ENCODE measurements at places on chromosomes 12 and 14.

GRCh38 chr12:101181776-101182175 lies 28.3 kb downstream of the SLC5A8 start:
- no peak for DNase-seq

- no peak for DNase-seq
Measured at GRCh38 chr12:39442831-39443080, 164 bp downstream of the KIF21A start.

- DNase-seq = peak; percentile 52
Measured at GRCh38 chr12:26122681-26123481, 2.0 kb downstream of the BHLHE41 start.

GRCh38 chr12:644818-645552 lies 18.3 kb downstream of the NINJ2 start:
- DNase-seq = no peak

DNA sequence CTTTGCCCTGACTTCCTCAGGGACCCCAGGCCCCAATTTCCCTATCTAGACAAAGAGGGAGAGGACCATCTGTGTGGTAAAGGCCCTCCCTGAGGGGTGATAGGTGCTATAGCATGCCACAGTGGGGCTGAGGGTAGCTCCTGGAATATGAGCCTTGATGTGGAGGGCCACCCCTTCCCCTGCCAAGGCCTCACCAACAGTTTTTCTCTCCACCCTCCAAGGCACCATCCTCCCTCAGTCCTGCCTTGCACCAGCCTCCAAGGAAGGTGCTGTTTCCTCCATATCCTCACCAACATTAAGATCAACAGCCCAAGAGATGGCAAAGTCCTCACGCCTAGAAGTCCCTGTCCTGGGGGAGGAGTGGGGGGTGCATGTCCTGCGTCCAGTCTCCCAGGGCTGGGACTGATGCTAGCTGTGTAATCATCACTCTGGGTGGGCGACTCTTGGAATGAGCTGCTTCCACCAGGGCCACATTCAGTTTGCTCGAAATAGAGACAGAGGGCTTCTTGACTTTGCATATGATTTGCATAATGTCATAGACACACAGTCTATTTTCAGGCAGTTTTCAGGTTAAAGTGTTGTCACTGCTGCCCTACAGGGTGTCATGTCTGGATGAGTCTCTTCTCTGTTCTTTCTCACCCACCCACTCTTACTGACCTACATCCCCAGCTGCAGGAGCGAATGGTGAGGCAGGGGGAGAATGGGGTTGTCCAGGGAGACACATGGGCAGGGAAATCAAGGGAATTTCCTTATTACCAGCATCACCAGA lies 17.4 kb downstream of the ACVRL1 start:
- DNase-seq = no peak

All from HAP-1 (cell line).